NCI-H748 treated with DMSO at 0.1 percent for 48 hours (cell line): ENCODE measurements at places on chromosomes 5 and 9.

- no peak for DNase-seq
Observed at GRCh38 chr9:80699511-80699998, 989.8 kb downstream of the TLE1 start.

GRCh38 chr5:67510204-67510603 lies 313.6 kb upstream of the CD180 start:
- DNase-seq, result no peak

- DNase-seq, result peak; percentile 31
Observed at GRCh38 chr9:129495620-129496472, 125.1 kb downstream of the C9orf50 start.

DNA sequence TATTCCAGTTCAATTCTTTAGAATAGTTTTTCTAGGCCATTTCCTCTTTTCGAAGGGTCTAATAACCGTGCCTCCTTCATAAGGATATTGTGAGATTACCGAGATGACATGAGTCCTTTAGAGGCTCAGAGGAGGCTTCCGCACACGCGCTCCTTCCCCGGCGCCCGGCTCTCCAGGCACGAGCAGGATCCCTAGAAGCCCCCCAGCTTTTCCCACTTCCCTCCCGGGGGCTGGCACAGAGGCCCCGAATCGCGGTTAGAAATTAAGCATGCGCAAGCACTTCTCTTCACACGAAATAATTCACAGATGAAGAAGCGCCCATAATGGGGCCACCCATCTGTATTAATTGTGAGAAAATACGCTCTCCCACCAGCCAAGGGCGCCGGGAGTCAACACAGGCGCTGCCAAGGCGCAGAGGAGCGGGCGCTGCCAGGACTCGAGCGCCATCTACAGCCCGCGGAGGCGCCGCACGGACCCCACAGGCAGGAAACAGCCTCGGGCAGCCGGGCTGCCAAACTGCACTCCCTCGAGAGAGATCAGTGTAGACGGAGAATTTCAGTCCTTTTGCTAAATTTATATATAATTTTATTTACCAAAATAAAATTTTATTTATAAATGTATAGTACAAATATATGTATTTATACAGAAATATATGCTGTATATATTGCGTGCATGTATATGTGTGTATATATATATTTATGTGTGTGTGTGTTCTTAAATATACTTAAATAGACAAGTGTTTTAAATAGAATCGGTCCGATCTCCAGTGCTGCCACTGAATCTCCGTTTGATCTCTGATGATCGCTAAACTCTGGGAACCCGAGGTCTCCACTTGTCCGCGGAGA lies 258.1 kb upstream of the NFIL3 start:
- DNase-seq, result peak; percentile 26

- no peak for DNase-seq
Observed at GRCh38 chr5:177134697-177135225, 1.2 kb downstream of the NSD1 start.

GRCh38 chr5:56669534-56670483 lies 145.5 kb upstream of the MAP3K1 start:
- DNase-seq, result peak; percentile 26

- no peak for DNase-seq
Observed at GRCh38 chr9:25543806-25544205, 134.4 kb downstream of the TUSC1 start.

DNA sequence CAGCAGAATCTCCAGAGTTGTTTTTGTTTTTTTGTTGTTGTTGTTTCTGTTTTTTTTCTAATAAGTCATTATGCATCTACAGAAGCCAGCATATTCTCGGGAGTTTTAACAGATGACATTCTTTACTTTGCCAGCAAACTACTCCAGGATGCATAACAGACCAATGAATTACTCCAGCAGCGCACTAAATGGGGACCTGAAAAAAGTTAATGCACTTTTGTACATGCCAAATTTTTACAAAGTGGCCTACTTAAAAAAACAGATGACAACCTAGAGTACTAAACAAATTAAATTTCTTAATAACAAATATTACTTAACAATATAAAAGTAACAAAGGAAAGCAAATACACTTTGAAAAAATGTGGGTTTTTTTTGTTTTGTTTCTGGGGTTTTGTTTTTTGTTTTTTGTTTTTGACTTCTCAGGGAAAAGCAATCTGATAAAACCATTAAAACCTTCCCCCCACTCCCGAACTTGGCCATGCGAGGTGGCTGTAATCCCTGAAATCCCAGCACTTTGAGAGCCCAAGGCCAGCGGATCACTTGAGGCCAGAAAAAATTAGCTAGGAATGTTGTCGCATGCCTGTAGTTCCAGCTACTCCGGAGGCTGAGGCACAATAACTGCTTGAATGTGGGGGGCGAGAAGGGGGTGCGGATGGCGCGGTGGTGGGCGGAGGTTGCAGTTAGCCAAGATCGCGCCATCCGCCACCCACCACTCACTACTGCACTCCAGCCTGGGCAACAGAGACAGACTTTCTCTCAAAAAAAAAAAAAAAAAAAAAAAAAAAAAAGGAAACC lies 352.4 kb downstream of the CETN3 start:
- DNase-seq, result no peak

DNA sequence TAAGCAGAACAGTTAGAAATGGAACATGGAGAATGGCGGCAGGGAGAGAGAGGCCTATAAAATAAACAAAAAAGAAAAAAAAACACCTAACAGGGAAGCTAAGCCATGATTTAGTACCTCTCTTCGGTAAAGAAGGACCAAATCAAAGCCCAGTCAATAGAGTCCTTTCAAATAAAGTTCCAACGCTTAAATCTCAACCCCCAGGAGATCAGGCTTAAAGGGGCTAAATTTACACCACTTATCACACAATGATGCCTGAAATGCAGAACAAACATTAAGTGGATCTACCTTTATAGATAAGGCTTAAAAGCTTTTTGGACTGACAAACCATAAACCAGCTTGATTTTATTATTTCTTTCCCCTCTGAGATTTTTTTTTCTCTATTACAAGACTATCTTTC lies 66.3 kb downstream of the PRELID2 start:
- DNase-seq, result no peak

GRCh38 chr5:143166661-143167420 lies 236.6 kb downstream of the NR3C1 start:
- no peak for DNase-seq

- DNase-seq, result no peak
Observed at GRCh38 chr9:134965851-134966250, 48.1 kb upstream of the FCN1 start.

DNA sequence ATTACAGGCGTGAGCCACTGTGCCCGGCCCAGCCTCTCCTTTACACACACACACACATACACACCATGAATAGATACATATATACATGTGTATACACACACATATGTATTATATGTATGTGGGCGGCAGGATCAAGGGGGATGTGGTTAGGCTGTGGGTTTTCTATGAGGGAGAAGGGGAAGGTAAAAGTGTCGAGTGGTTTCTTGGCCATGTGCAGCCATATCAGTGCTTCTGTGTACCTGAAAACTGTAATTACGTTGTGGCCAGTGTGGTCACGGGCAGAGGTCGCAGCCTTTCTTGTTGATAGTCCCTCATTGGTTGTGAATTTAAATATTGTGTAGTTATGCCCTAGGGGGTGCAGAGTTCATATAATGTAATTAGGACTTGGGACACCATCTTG lies 16.5 kb downstream of the CDK20 start:
- DNase-seq, result no peak

- no peak for DNase-seq
Observed at GRCh38 chr9:36791222-36791950, 218.7 kb downstream of the MELK start.

- no peak for DNase-seq
Observed at GRCh38 chr9:113155911-113156588, 5.2 kb downstream of the SLC31A2 start.

- no peak for DNase-seq
Observed at GRCh38 chr9:15856591-15856990, 303.7 kb downstream of the CCDC171 start.

- DNase-seq, result no peak
Observed at GRCh38 chr9:15635752-15636151, 82.9 kb downstream of the CCDC171 start.

GRCh38 chr9:8686516-8686915 lies 886.9 kb upstream of the DMAC1 start:
- no peak for DNase-seq

DNA sequence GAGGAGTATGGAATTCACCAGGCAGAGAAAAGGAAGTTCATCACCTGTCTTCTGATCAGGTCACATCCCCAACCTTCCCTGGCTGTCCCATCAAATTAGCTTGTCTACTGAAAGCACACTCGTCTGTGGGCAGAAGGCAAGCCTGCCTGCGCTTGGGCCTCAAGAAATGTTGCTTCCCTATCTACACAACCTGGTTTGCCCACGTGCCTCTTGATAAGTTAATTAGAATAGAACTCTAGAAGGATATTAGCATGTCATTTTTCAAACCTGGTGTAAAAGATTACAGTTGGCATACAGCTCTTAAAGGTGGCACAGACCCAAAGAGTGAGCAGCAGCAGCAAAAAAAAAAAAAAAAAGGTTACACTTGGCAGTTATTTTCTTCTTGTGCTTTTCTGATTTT lies 5.1 kb downstream of the TTC23L start:
- no peak for DNase-seq

GRCh38 chr9:20382460-20383071 lies 239.7 kb downstream of the MLLT3 start:
- DNase-seq, result peak; percentile 77

GRCh38 chr5:156685481-156685880 lies 164.6 kb upstream of the PPP1R2B start:
- no peak for DNase-seq

GRCh38 chr9:8750639-8751051 lies 951.1 kb upstream of the DMAC1 start:
- no peak for DNase-seq

GRCh38 chr9:16625811-16626210 lies 244.7 kb downstream of the BNC2 start:
- DNase-seq, result no peak

DNA sequence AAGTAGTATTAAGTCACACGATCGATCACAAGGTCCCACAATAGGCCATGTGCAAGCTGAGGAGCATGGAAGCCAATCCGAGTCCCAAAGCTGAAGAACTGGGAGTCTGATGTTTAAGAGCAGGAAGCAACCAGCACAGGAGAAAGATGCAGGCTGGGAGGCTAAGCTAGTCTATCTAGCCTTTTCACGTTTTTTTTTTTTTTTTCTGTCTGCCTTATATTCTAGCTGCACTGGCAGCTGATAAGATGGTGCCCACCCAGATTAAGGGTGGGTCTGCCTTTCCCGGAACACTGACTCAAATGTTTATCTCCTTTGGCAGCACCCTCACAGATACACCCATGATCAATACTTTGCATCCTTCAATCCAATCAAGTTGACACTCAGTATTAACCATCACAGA lies 6.5 kb downstream of the PPIP5K2 start:
- DNase-seq, result no peak

GRCh38 chr5:97383996-97384395 lies 200.9 kb upstream of the RIOK2 start:
- DNase-seq, result no peak

- DNase-seq, result no peak
Observed at GRCh38 chr9:127545196-127546124, 66.6 kb upstream of the STXBP1 start.

DNA sequence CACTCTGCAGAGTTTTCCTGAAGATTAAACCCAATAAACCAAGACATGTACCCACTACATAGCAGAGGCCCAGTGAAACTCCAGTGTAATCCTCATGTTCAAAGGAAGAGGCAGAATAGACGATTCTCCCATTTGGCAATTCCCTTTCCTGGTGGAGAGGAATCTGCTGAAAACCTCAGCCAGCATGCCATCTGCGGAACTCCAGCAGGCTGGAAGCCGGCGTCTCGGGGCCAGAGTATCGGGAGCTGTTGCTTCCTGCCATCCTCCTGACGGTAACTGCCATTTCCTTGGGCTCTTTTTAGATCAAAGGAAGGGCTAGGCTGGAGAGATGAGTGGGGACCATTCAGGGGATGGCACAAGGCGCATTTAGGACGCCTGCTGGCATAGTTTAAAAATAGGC lies 20.5 kb downstream of the NEURL1B start:
- no peak for DNase-seq

GRCh38 chr9:128625391-128626146 lies 31.1 kb downstream of the DYNC2I2 start:
- no peak for DNase-seq

- DNase-seq, result no peak
Observed at GRCh38 chr5:9269014-9269413, 276.9 kb downstream of the SEMA5A start.

DNA sequence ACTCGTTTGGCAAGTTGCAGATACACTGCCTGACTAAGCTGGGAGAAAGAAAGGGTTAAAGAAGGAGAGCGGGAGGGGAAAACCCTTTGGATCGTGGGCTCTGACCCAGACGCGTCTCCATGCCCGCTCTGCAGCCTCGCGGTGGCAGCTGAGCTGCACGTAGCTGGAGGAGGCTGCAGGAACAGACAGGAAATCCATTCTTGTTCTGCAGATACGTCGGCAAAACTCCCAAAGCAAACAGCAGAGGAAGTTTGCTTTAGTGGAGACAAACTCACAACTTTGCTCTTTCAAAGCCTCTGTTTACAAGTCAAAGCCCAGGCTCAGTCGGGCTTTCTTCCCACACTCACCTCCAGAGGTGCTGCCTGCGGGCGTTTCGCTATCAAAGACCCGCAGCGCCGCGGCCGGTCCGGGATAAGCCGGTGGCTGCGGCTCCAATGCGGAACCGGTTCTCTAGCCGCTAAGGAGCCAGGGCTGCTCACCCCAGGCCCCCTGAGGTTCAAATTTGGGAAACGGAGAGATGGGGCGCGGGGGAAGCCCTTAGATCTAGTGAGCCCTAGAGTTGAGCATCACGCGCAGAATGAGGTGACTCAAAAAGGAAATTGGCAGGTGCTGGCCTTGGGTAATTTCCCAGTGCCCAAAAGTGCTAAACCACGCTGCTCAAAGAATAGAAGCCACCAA lies 60.7 kb downstream of the MAT2B start:
- DNase-seq, result peak; percentile 50

- no peak for DNase-seq
Observed at GRCh38 chr9:134585021-134585561, 56.5 kb upstream of the COL5A1 start.

- DNase-seq, result peak; percentile 97
Observed at GRCh38 chr5:9903801-9904200, 273.6 kb upstream of the TAS2R1 start.

DNA sequence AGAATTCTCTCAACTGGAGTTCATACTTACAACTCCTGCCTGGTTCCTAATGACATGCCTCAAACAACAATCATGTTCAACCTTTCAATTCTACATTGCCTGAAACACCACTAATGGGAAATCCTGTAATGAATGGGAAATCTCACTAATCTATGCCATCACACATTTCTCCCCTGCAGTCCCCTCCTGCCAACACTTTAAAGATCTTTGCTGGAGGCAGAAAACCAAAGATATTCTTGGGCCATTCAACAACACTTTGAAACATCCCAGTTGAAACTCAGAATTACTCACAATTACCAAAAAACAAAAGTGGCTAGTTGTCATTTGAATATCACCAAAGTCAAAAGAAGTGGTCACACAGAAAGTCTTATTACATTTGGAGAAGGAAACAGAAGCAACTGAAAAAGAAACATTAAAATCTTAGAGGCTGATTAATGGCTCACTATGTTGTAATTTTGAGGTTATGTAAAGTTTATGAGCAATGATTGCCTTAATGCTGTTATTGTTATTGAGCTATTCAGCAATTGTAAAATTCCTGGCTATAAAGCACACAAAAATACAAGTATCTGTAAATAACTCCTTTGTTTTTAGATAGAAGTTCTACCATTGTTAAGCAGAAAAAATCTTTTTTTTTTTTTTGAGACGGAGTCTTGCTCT lies 313.4 kb upstream of the SLC30A5 start:
- no peak for DNase-seq

GRCh38 chr5:160435532-160435931 lies 13.9 kb downstream of the PTTG1 start:
- no peak for DNase-seq
